A549 treated with GW870086 at 1 μM for 4 hours (cell line): ENCODE measurements at places on chromosomes 4 and X. TPM values are rescaled to one million over a fixed set of nuclear protein-coding genes. Genes with fewer than 3 reads are reported as not detected.

Gene DKK2
- not detected in 5 replicates for total RNA-seq

Gene XKRX
- 0.66 to 0.79 TPM (median 0.70 TPM) in 5 replicates for total RNA-seq

Gene ESX1
- 0.10 to 0.16 TPM (median 0.16 TPM) in 3 of 5 replicates, not detected in the others for total RNA-seq

Gene FGFR3
- 1.2 to 3.1 TPM (median 2.8 TPM) in 5 replicates for total RNA-seq

Gene FAM9C
- 0.13 TPM in 1 of 5 replicates, not detected in the others for total RNA-seq

Gene RPL9
- 898 to 1,713 TPM (median 907 TPM) in 5 replicates for total RNA-seq

Gene RAB33A
- 0.15 to 0.30 TPM (median 0.20 TPM) in 5 replicates for total RNA-seq

Gene VGLL1
- total RNA-seq = not detected in 5 replicates

Gene MGAT4D
- total RNA-seq = not detected in 5 replicates

Gene NDNF
- total RNA-seq = not detected in 5 replicates

Gene SPP1
- total RNA-seq = 152 to 194 TPM (median 161 TPM) in 5 replicates

Gene CETN2
- 68.5 to 80.9 TPM (median 76.0 TPM) in 5 replicates for total RNA-seq

Gene RBMXL3
- not detected in 5 replicates for total RNA-seq

Gene TMPRSS11D
- total RNA-seq = not detected in 5 replicates

Gene NMU
- 0.37 to 1.1 TPM (median 0.82 TPM) in 5 replicates for total RNA-seq

Gene MAGEC2
- not detected in 5 replicates for total RNA-seq

Gene FAM47B
- not detected in 5 replicates for total RNA-seq

Gene SPOCK3
- total RNA-seq = 0.29 to 0.71 TPM (median 0.33 TPM) in 5 replicates

Gene CXCL3
- 3.3 to 4.4 TPM (median 4.0 TPM) in 5 replicates for total RNA-seq

Gene NEXMIF
- total RNA-seq = 0.01 to 0.02 TPM in 2 of 5 replicates, not detected in the others

Gene MAGEB2
- not detected in 5 replicates for total RNA-seq

Gene SASH3
- not detected in 5 replicates for total RNA-seq

Gene ENPEP
- 0.05 to 0.32 TPM (median 0.18 TPM) in 4 of 5 replicates, not detected in the other for total RNA-seq

Gene CCDC110
- total RNA-seq = not detected in 5 replicates

Gene ARX
- total RNA-seq = 0.39 to 0.93 TPM (median 0.60 TPM) in 5 replicates
